Bronchial epithelial cell (primary cell): ENCODE measurements at places on chromosomes 11 and 22. TPM values are rescaled to one million over a fixed set of nuclear protein-coding genes. Genes with fewer than 3 reads are reported as not detected.

GRCh38 chr11:76831686-76832310 lies 28.9 kb upstream of the ACER3 start:
- DNase-seq, result no peak

DNA sequence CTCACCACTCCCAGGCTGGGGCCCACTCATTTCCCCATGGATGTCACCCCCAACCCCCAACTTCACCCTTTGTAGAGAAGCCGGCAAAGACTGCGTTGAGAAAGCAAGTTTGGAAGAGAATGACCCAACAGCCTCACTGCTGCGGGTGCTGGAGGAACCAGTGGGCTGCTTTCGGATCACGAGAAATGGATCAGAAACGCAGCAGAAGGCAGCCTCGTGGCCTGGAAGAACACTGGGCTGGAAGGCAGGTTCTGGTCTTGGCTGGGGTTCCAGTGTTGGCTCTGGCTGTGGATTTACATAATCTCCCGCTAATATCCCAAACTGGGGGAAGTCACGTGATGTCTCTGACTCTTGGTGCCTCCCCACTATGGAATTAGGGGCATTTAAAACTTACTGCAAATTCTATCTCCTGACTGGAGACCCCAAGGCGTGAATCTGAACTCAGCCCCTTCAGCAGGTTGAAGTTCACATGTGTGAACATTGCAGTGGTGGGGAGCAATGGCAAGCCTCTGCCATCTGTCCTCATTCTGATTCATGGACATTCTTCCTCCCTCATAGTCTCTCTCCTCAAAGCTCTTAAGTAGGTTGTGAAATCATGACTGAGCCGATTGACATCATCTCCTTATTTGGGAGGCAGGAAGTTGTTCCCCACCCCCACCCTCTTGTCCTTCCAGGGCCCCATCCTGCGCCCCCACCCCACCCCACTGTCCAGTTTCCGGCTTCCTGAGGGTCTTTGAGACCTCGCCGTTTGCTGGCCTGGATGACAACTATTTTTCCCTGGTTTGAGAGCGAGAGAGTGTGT lies 37.0 kb upstream of the TIMP3 start:
- peak; percentile 87 for DNase-seq

DNA sequence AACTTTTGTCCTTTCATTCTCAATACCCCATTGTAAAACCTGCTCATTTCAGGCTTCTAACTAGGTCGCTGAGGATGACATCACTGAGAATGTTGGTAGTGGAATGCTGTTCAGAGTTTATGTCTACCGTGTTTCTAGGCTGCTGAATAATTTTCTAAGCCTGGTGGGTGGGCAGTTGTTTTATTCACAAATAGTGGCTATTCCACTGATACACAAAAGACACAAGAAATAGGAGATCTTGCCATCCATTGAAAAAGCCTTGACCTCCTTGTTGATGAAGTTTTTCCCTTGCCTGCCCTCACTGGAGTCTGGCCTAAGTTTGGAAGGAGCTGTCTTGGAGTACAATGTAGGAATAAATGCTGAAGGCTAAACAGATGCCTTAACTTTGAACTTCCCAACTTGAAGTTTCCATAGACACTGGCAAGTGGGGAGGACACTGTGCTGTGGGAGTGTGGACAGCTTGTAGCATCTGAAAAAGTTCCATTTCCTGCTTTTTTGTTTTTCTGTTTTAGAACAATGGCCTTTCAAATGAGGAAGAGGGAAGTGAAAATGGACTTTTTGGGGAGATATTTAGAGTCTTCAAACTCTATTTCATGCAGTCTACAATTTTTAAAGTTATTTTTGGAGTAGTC lies 59.2 kb downstream of the TRIM44 start:
- no peak for DNase-seq

GRCh38 chr11:119414734-119415133 lies 8.2 kb downstream of the THY1 start:
- DNase-seq, result no peak

DNA sequence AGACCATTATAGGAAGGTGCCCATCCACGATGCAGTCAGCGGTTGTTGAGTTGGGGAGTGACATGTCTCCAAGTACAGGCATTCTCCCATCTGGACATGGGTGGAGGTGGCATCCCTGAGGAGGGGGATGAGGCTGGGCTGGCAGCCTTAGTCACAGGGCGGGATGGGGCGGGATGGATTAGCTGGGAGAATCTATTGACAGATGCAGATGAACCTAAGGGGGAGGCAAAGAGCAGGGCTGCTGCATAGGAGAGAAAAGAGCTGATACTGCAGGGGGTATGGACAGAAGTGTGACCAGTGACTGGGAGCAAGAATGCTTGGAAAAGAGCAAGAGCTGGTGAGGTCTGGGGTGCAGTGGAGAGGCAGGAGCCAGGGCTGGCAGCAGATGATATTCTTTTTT lies 42.7 kb downstream of the SCN3B start:
- DNase-seq, result no peak

- DNase-seq, result no peak
Measured at GRCh38 chr11:72807792-72808191, 6.4 kb upstream of the ATG16L2 start.

DNA sequence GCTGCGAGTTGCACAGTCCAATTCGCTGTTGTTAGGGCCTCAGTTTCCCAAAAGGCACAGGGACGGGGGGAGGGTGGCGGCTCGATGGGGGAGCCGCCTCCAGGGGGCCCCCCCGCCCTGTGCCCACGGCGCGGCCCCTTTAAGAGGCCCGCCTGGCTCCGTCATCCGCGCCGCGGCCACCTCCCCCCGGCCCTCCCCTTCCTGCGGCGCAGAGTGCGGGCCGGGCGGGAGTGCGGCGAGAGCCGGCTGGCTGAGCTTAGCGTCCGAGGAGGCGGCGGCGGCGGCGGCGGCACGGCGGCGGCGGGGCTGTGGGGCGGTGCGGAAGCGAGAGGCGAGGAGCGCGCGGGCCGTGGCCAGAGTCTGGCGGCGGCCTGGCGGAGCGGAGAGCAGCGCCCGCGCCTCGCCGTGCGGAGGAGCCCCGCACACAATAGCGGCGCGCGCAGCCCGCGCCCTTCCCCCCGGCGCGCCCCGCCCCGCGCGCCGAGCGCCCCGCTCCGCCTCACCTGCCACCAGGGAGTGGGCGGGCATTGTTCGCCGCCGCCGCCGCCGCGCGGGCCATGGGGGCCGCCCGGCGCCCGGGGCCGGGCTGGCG lies at the start of gene BCR:
Gene BCR (plus strand): TSS at position 209 of the 592 bp plus-strand sequence. CDS start 452 bp downstream, outside the sequence.
- DNase-seq, result peak; percentile 38

- no peak for DNase-seq
Measured at GRCh38 chr11:106996691-106997090, 21.6 kb downstream of the GUCY1A2 start.

DNA sequence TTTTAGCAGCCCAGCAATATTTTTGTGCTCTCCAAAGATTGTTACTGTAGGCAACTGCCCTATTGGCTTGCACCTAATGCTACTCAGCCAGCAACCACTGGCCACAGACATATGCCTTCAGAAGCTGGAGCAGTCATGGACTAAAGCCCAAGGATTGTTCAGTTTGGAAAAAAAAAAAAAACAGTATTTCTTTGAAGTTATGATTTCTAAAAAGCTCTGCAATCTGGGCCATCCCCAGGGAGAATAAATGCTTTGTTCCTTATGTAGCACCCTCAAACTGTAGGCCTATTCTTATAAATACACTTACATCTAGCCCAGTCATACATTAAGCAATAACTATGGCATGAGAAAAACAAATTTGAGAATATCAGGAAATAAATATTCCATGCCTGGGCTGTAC lies 2190.5 kb upstream of the RAG2 start:
- no peak for DNase-seq

DNA sequence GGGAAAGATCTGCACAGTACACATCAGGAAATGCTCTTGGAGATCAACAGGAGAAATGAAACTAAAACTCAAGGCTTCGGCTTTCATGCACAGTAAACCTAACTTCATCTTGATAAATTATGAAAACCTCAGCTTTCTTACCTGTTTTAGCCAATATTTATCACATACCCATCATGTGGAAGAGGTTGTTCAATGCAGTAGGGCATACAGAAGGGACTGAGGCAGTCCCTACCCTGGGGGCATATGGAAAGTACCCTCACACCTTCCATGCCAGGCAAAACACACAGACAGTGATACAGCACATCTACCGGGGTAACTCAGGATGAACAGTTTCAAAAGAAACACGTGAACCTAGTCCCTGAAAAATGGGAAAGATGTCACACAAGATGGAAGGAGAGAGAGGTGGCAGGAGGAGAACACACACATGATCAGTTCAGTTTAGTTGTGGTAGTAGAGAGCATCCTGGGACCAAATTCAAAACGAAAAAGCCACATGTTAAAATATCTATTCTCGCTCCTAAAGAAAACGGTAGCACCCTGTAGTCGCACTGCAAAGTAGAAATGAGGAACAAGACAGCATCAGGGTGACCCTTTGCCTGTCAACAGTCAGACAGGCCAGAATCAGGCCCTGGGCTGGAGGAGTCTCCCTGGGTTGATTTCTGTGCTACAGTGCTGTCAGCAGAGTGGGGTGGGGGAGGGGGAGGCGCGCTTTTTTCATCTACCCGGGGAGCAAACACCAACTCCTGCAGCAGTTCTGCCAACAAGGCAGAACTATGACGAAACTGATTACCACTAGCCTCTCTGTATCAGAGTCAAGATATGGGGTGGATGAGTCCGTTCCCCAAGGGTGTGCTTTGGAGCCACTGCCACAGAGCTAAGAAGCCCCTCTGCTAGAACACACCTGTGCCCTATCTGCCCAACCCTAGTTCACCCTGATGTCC lies 1.3 kb downstream of the HIRA start:
- peak; percentile 28 for DNase-seq

DNA sequence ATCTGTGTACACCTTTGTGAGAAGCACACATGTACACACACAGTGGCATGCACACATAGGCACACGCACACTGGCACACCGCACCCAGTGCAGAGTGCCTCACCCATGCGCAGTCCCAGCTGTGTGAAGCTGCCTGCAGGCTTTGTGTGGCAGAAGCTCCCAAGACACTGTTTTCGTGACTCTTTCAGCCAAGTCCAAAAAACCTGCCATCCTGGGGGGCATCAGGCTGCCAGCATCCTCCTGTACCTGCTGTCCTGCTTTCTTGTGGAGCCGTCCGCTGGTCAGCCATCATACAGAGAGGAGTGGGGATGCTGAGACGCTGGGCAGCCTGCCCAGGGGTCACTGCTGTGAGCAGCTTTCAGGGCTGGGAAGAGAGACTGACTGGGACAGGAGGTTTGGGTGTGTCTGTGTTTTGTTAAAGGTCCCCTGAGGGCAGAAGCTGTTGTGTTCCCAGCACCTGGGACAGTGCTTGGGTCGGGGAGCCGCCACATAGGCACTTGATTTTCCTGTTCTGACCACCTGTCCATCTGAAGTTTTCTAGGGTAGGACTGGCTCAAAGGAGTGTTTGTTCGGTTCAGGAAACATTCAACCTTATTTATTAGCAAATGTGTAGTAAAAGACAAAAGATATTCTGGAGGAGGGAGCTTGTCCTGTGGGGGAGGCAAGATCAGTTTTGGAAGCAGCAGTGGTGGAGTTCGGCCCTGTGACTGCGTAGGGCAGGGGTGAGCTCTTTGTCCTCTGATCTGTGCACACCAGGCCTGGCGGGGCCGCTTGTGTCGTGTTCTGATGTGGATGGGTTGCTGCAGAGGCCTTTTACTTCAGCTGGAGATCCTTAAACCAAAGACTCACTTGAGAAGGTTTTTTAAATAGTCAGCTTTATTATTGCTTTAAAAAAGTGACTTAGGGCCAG lies 29.7 kb downstream of the AP2A2 start:
- DNase-seq, result no peak

- DNase-seq, result no peak
Measured at GRCh38 chr11:11215944-11216343, 137.1 kb downstream of the CSNK2A3 start.

- DNase-seq, result peak; percentile 37
Measured at GRCh38 chr11:82703796-82704195, 29.9 kb downstream of the FAM181B start.

DNA sequence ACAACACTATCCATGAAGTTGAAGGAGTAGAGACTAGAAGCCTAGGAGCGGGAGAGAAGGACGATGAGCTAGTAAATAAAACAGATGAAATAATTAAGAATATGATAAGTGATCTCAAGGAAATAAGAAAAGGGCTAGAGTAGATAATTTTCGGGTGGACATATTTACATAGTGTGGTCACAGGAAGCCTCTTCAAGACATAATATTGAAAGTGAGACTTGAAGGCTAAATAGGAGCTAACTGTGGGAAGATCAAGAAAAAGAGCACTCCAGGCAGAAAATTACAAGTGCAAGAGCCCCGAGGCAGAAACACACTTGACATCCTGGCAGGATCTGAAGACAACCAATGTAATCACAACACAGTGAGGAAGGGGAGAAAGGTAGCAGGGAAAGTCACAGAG lies 11.9 kb upstream of the PPFIBP2 start:
- no peak for DNase-seq

GRCh38 chr11:69841170-69841858 lies 22.1 kb upstream of the FGF3 start:
- DNase-seq, result no peak

GRCh38 chr22:39745789-39746188 lies 147.8 kb downstream of the ENTHD1 start:
- DNase-seq, result no peak

- peak; percentile 93 for DNase-seq
Measured at GRCh38 chr11:126585774-126586491, 230.4 kb downstream of the ST3GAL4 start.

- DNase-seq, result peak; percentile 23
Measured at GRCh38 chr11:61413496-61413895, 16.3 kb downstream of the CPSF7 start.

DNA sequence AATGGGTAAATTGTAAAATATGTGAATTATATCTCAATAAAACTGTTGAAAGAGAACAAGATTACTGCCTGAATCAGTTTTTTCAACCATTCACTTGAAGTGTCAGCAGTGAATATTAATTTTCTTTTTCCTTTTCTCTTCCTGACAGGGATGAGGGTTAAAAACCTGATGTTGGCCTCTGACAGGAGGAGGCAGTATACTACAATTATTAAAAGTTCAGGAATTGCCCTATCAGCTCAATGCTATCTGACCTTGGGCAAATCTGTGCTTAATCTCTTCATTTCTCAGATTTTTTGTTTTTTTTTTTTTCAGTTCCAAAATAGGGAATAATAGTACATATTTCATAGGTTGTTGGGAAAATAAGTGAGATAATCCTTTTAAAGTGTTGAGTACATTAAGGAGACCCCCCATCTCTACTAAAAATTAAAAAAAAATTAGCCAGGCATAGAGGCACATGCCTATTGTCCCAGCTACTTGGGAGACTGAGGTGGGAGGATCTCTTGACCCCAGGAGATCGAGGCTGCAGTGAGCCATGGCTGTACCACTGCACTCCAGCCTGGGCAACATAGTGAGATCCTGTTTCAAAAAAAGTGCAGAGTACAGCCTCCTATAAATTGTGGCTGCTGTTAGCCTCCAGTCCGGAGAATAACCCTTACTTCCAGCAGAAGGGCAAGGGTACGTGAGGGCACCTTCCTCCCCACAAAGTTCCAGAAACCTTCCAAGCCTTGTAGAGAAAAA lies 48.8 kb downstream of the TRIM44 start:
- peak; percentile 14 for DNase-seq

- DNase-seq, result no peak
Measured at GRCh38 chr22:41308054-41308453, 6.7 kb downstream of the ZC3H7B start.

FOLR3 gene
- 11.3 and 26.4 TPM in 2 replicates for total RNA-seq

UPB1 gene
- not detected in 2 replicates for total RNA-seq

CCDC34 gene
- 1.3 and 2.0 TPM in 2 replicates for total RNA-seq

OR8H3 gene
- total RNA-seq, result not detected in 2 replicates

SAC3D1 gene
- 10.4 and 15.5 TPM in 2 replicates for total RNA-seq

TMEM45B gene
- total RNA-seq, result 162 and 317 TPM in 2 replicates

MMP7 gene
- total RNA-seq, result not detected in 2 replicates

SLC22A6 gene
- not detected in 2 replicates for total RNA-seq

TMEM126B gene
- 50.6 and 73.5 TPM in 2 replicates for total RNA-seq

SMIM35 gene
- total RNA-seq, result not detected in 2 replicates

DGCR6L gene
- total RNA-seq, result 27.4 and 37.5 TPM in 2 replicates

KDM4D gene
- 0.53 and 0.90 TPM in 2 replicates for total RNA-seq

TCF20 gene
- total RNA-seq, result 36.9 and 40.8 TPM in 2 replicates

MS4A6A gene
- total RNA-seq, result not detected in 2 replicates

FGF3 gene
- total RNA-seq, result not detected in 2 replicates
